ENCODE measurements at places on chromosomes 5 and 9.

DNA sequence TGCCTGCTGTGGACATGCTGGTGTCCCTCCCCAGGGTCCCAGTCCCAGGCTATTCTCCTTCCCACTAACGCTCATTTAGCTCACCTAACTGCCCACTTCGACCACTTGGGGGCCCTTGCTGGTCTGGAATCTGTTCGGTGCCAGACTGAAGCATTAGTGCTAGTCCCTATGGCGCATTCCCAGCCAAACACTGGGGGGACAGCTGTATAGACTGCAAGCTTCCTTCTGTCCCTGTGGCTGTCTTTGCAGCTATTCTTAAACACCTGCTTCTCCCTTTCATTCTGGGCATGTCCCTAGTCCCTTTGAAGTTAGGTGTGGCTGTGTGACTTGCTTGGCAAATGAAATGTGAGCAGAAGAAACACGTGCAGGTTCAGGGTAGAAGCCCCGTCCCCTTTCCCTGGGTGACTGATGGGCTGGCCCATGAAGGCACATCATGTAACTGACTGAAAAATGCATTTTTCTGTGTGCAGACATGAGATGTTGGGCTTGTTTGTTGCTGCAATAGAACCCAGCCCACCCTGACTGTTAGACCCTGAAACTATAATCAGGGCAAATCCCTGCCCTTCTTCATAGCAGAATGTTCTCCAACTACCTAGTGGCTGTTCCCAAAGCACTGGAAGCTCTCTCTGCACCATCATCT lies 134.4 kb downstream of the BARX1 start:
- peak; percentile 18 for DNase-seq

DNA sequence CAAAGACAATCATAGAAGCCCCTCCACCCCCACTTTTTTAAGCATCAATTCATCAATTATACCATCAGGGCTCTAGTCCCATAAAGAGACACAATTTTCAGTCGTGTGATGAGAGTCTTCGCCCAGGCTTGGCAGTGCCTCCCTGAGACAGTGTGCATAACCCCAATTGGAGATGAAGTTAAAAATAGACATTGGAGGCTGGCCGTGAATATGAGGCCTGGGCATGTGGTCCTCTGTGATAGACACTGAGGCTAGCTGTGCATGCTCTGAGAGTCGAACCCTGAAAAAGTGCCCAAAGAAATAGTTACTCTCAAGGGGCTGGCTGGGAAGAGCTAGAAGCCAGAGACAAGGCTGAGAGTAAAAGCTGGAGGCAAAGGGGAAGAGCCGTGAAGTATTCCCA lies 248.6 kb upstream of the NR4A3 start:
- peak; percentile 10 for DNase-seq

GRCh38 chr5:157602505-157602904 lies 26.9 kb upstream of the ADAM19 start:
- no peak for DNase-seq

- no peak for DNase-seq
Measured at GRCh38 chr9:134391319-134392231, 65.3 kb downstream of the RXRA start.

- no peak for DNase-seq
Measured at GRCh38 chr5:155605920-155606319, 592.4 kb downstream of the KIF4B start.

DNA sequence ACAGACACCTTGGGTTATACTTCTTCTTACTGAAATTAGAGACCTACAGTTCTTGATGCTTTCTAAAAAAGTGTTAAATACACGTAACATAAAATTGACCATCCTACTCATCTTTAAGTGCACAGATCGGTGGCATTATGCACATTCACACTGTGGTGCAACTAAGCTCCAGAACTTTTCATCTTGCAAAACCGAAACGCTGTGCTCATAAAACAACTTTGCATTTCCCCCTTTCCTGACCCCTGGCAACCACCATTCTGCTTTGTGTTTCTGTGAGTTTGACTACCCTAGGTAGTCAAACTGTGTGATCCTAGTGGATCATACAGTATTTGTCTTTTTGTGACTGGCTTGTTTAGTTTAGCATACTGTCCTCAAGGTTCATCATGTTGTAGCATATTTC lies 3.9 kb downstream of the MVB12B start:
- DNase-seq = no peak

DNA sequence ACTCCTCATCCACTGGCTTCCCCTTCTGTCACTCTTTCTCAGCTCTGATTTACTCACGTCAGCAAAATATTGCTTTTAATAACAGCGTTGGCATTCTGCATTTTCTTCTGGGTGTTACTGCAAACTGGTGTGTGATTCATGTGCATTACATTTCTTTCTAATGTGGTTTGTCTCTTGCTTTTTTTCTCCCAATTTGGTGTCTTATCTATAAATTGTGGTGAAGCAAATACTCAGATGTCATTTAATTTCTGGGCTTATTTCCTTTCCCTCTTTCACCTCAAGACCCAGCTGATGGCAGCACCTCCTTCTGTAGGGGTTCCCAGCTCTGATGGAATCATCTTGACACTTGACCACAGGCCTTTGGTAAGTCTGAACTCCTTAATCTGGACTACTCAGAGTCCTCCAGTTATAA lies 180.7 kb upstream of the ZNF618 start:
- no peak for DNase-seq

- DNase-seq = peak; percentile 72
Measured at GRCh38 chr9:111356481-111357244, 26.6 kb upstream of the OR2K2 start.

- peak; percentile 73 for DNase-seq
Measured at GRCh38 chr5:16552666-16553343, 64.0 kb downstream of the RETREG1 start.

DNA sequence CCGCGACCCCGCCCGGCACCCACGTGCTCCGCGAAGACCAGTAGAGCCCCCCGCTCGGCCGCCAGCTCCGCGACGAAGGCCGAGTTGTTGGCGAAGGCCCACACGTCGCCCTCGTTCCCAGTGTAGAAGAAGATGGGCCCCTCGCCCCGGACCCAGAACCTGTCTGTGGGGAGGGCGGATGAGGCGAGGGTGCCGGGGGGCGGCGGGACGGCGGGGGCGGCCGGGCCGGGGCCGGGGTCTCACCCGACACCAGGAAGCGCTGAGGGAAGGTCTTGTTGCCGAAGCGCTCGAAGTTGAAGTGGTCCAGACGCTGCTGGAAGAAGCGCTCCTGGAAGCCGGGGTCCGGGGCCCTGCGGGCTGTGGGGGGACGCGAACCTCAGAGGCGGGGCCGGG lies 317 bp downstream of the DPP7 start:
- no peak for DNase-seq

DNA sequence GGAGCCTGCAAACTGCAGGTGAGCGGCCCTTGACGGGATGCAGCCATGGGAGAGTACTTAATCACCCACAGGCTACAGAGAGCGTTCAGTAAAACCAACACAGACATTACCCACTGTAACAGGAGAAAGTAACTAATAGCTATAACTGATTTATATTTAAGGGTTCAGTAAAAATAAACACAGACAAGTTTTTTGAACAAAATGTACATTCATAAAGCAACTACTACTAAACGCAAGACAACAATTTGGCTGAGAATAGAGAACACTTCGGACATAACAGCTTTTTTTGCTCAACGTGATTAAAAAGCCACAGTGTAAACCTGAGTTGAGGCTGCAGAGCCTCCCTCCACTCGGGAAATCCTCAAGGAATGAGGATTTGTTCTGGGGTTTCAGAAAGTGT lies 61.7 kb downstream of the LIFR start:
- DNase-seq = no peak

DNA sequence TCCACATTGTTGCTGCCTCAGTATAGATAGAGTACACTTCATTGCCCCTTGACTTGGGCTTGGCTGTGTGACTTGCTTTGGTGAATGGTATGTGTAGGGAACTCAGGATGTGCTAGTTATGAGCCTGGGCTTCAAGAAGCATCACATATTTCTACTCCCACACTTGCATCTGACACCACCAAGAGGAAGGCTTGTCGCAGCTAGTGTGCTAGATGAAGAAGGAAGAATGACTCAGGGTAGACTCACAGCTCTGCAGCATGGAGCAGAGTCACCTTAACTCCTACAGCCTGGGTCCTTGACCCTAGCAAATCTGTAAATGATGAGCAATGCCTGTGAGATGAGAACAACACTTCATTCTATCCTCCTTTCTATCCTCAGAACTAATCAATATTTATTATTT lies 261.8 kb downstream of the ASTN2 start:
- DNase-seq = no peak

DNA sequence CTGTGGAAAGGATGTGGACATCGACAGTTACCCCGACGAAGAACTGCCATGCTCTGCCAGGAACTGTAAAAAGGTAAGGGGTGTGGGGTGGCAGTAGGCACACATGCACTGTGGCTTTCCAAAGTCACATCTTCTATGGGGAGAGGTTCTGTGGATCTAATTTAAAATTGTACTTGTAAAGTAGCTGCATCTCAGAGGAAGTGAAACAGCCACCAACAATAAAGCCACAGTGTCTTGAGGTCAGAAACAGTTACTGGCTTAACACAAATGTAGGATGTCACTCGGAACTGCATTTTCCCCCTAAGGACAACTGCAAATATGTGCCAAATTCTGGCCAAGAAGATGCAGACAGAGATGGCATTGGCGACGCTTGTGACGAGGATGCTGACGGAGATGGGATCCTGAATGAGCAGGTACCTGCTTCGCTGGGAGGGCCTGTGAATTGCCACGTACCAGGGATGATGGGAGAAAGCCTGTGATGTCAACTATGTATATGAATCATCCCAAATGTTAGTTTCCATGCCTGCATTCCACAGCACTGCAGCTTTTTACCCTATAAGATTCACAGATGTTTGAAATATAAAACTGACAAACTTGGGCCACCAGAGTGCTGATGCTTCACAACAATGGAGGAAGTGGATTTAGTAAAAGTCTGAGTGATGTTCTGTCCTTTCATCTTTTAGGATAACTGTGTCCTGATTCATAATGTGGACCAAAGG lies 35.3 kb downstream of the THBS4 start:
- DNase-seq = no peak

DNA sequence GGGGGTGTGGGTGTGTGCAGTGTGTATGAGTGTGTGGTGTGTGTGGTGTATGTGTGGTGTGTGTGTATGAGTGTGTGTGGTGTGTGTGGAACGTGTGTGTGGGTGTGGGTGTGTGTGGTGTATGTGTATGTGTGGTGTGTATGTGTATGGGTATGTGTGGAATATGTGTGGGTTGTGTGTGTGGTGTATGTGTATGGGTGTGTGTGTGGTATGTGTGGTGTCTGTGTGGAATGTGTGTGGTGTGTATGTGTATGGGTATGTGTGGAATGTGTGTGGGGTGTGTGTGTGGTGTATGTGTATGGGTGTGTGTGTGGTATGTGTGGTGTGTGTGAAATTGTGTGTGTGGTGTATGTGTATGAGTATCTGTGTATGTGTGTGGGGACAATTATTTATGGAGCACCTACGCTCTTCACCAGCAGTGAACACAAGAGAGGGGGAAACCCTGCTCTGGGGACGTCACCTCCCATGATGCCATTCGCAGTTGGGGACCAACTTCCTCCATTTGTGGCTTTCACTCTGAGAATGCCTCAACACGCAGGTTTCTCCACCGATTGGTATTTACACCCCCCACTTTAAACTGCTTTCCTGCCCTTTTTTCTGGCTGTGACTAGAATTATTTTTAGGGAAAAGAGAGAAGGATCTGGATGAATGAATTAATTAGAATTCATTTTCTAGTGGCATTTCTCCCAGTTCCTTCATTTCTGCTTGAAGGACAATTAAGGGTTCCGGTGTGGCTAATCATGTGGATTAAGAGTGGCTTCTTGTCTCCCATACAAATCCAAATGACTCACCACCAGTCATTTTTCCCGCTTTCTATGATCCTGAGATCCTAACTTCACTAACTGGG lies 238.1 kb downstream of the ROR2 start:
- no peak for DNase-seq

- no peak for DNase-seq
Measured at GRCh38 chr9:101445353-101446029, 9.9 kb upstream of the ALDOB start.

- no peak for DNase-seq
Measured at GRCh38 chr5:56327809-56328208, 94.7 kb upstream of the ANKRD55 start.

GRCh38 chr5:45262061-45262590 lies 434.1 kb downstream of the HCN1 start:
- no peak for DNase-seq

DNA sequence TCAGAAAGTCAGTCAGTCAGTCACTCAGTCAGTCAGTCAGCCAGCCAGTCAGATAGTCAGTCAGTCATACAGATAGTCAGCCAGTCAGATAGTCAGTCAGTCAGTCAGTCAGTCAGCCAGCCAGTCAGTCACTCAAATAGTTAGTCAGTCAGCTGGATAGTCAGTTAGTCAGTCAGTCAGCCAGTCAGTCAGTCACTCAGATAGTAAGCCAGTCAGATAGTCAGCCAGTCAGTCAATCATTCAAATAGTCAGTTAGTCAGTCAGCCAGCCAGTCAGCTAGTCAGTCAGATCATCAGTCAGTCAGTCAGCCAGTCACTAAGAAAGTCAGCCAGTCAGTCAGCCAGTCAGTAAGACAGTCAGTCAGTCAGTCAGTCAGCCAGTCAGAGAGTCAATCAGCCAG lies 477.1 kb downstream of the AGTPBP1 start:
- no peak for DNase-seq

DNA sequence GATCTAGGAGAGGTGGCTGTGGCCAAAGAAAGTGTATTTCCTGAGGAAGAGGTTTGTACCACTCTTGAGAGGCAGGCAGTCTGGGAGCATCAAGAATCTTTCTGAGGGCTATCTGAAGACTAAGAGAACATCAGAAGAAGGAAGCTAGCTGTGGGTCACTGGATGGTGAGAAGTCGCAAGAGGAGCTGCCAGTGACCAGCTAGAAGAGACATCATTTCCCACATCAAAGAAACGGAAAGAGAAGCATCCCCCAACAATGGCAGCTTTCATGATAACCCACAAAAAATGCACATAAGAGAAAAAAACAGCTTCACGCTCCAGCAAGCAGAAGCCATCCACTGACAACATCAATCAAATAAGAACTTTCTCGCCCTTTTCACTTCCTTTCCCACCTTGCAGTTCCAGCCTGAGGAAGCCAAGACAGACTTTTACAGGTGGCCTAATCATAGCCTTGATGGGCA lies 25.0 kb upstream of the CEP78 start:
- no peak for DNase-seq
